ENCODE measurements at places on chromosomes 2 and 18.

GRCh38 chr18:35352283-35352682, 8.1 kb upstream of the ZNF24 start:
- DNase-seq: no peak

DNA sequence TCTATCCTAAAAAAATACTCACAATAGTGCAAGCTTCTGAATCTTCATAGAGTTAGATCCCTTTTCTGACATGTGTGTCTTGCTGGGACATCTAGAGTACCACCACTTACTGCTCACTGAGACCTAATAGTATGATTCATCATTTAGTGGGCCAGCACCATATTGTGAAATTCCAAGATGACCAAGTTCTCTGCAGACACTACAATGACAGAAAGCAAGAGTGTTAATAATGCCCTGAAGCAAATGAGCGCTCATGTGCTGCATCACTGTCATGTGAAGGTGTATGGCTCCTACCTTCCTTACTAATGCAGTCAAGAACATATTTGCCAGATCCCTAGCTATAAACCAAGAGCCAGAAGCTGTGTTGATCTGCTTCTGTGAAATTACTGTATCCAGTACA, 606.2 kb upstream of the NXPH2 start:
- DNase-seq: no peak

- no peak for DNase-seq
Measured at GRCh38 chr2:160868891-160869290, 291.3 kb upstream of the TANK start.

- no peak for DNase-seq
Measured at GRCh38 chr2:211132573-211132972, 576.2 kb downstream of the CPS1 start.

- peak; percentile 66 for DNase-seq
Measured at GRCh38 chr2:60549238-60549927, 4.1 kb downstream of the BCL11A start.

DNA sequence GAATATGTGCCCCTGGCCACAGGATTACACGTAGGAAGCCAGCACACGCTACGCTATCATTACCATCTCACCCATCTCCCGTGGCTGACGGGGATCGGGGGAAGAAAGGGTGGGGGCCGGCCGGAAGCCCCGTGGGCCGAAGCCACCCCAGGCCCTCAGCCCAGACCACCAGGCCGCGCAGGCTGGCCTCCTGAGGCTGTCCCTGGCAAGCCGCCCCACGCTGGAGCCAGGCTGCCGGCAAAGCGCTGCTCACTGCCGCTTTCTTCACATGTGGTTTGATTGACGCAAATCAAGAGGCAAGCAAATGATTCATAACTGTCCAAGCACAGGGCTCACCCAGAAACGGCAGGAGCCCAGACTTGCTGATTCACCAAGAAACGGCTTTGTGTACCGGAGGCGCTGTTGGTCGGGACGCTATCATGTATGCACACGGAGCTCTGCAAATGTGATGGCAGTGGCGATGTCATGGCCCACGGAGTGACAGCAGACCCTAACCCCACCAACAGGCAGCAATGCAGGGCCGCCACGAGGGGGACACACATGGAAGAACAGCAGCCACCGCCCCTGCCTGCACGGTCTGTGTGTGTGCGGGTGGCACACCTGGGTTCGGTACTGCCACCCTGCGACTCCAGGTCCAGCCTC, 125.7 kb downstream of the HDAC4 start:
- no peak for DNase-seq

Data from NCI-H1092 treated with DMSO at 0.1 percent for 48 hours (cell line).